ENCODE measurements at places on chromosomes 6 and 20.

GRCh38 chr6:38234141-38234540 lies 405.6 kb downstream of the BTBD9 start:
- no peak for DNase-seq

- DNase-seq: no peak
Observed at GRCh38 chr6:139834232-139834631, 459.8 kb upstream of the CITED2 start.

GRCh38 chr6:73558624-73559398 lies 38.0 kb upstream of the EEF1A1 start:
- no peak for DNase-seq

- DNase-seq: no peak
Observed at GRCh38 chr6:95686895-95687294, 109.6 kb downstream of the MANEA start.

DNA sequence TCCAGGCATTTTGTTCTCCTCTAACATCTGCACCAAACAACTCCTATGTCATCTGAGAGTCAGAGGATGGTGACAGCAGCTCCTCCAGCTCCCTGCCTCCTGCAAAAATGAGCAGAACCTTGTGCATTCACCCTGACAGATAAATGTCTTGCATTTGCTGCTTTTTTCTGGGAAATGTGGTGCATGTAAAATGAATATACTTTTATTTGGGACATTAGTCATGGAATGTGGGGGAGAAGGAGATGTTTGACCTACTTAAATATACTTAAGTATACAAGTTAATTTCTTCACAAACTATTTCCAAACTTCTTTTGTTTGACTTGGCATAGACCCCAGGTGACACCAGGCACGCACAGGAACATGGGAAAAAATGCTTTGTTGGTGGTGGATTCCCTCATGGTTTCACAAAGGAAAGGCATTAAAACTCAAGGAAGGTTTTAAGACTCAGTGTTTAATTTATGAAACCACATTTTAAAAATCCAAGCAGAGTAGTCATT lies 181.8 kb upstream of the MCHR2 start:
- DNase-seq: no peak

DNA sequence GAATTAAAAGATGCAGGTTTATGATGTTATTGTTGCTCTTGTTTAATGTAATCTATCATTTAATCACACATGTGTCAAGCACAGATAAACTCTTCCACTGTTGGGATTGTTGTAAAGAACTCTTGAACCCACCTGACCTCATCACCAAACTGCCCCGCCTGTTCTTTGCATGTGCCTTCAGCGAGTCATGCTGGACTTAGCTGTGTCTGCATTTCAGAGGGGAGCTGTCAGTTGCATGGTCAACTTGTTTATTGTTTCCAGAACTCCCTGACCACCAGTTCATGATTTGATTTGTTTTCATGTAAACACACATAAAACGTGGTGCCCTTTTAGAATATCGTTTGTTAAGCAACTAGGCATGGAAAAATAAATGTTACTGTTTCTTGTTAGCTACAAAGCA lies 93.6 kb downstream of the KHDC1L start:
- no peak for DNase-seq

GRCh38 chr20:60591172-60591799 lies 633.1 kb downstream of the CDH26 start:
- DNase-seq: no peak

DNA sequence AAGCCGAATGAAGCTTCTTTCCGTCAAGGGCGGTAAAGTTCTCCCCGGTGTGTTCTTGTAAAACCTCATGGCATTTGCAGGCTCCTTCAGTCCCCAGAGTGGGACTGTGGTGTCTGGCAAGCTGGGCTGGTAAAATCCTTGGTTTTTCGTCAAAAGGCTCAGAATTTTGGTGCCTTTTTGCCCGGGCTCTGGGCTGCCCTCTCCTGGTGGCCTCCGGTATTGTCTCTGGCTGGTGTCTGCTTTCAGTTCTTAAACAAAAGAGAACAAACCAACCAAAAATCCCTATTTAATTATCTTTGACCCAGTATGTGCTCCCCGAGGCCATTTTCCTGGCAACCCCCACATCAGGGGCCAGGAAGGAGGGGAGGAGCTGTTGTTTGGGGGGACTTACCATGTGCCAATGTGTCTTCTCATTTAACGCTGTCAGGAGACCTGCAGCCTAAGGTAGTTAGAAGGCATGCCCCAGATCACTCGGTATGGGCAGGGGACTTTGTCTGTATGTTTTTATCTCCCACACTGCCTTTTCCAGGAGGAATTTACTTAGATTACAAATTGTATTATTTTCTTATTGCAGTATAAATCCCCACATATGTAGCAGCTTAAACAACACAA lies 11.1 kb downstream of the CDH4 start:
- no peak for DNase-seq

- DNase-seq: no peak
Observed at GRCh38 chr6:100449239-100449691, 15.5 kb downstream of the SIM1 start.

DNA sequence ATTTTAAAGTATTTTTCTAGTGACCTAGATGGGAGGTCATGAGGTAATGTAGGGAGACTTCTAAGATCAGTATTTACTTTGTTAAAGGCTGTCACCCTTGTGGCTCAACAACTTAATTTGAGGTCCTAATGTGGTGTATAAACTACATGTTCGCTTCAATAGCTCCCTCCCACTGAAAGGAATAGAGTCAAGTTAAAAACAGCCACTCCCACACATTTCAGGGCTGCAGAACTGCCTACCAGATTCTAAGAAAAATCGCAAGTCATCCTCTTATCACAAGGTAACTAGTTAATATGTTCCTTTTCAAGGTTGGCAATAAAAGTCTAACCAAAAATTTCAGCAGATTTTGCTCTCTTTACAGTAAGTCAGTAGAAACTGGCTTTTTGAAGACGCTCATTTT lies 15.1 kb downstream of the GSTA1 start:
- no peak for DNase-seq

DNA sequence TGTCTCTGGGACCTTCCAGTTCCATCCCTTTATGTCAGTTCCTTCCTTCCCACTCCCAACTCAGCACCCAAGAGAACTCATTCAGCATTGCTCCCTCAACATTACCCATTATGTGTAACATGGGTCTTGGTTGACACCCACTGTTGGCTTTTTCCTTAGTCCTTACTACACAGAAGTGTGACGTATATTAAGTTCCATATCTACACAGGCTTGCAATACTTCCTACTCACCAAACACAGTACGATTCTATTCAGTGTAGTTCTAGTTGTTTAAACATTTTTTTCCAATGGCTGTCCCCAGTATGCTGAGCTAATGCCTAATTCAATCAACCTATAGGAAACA lies 37.7 kb downstream of the ARHGAP18 start:
- DNase-seq: no peak

GRCh38 chr6:14897831-14898230 lies 348.0 kb upstream of the JARID2 start:
- DNase-seq: no peak

GRCh38 chr6:15893556-15894253 lies 230.9 kb upstream of the DTNBP1 start:
- DNase-seq: no peak

DNA sequence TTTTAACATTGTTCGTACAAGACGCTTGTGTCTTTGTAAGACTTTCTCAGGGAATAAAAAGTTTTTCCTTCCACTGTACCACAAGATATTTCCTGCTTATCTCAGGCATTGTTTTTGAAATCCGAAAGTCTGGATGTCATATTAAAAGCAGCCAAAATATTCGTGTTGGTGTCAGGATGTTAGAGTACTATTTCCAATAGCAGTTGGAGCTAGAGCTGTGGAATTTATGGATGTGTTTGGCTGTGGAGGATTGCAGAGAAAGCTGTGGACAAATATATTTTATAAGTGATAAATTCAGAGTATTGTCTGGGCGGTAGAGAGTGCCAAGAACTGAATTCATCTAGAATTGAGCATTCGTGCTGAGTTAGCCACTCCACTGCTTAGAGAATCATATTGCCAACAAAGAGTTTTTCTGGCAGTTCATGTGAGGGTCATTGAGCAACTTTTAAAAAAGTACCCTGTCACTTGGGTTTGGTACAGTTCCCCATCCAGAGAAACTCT lies 57.7 kb downstream of the ZDHHC14 start:
- no peak for DNase-seq

- DNase-seq: no peak
Observed at GRCh38 chr6:164569509-164569908, 739.9 kb downstream of the C6orf118 start.

GRCh38 chr6:156791320-156791850 lies 14.2 kb downstream of the ARID1B start:
- DNase-seq: no peak

- no peak for DNase-seq
Observed at GRCh38 chr6:169906688-169907418, 155.4 kb downstream of the ERMARD start.

DNA sequence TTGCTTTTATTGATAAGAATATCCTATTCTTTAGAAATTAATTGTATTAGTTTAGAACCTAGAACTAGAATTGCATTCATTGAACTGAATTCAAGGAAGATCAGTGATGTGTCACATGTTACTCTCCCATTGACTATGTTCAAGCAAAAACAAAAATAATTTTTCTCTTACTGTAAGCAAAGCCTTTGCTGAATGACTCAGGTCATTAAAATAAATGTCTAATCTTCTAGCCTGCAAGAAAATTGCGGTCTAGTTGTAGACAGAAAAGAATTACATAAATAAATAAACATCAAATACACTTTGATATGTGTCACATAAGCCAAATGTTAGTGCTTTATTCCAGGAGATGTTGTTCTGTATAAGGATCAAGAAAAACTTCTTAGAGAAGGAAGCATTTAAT lies 387.9 kb downstream of the ADGRB3 start:
- DNase-seq: no peak
